Lung (tissue), 17 donors: ENCODE measurements at places on chromosomes 5 and 9. TPM values are rescaled to one million over a fixed set of nuclear protein-coding genes. Genes with fewer than 3 reads are reported as not detected.

- DNase-seq: peak; percentile 39
Measured at GRCh38 chr5:91176288-91177016, 206.7 kb downstream of the ARRDC3 start.

Gene C7
- total RNA-seq: 165 TPM

DNA sequence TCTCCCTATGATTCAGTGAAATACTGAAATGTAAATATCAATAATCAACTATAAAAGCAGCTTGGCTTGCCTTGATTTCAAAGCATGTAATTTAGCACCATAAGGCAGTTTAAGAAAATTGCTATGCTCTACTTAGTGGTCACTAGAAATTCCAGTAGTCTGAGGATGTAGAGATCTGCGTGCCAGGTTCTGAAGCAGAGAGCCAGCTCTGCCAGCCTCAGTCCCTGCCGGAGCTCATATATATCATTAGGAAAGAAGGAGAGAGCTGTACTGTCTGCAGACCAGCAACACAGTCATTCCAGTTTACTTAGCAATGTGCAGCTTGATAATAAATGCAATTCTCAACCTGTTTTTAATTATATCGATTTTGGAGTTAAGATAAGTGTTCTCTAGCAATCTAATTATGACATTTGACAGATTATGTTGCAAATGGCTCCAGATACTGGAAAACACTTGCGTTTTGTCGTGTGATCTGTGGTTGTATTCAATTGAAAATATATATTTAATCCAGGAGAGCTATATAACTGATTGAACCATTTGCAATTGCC lies 540.5 kb downstream of the CTNND2 start:
- DNase-seq: no peak

Gene BDP1
- total RNA-seq: 24.5 TPM

Gene FOXD4L5
- 0.25 TPM for total RNA-seq

GRCh38 chr5:111953351-111954127 lies 196.5 kb upstream of the NREP start:
- no peak for DNase-seq

GRCh38 chr9:78369639-78370219 lies 72.8 kb downstream of the PSAT1 start:
- peak; percentile 87 for DNase-seq

Gene STPG3
- not detected for total RNA-seq

Gene TSLP
- total RNA-seq: 0.60 TPM

GRCh38 chr5:45110399-45110798 lies 301.7 kb downstream of the MRPS30 start:
- DNase-seq: no peak

Gene CDH9
- total RNA-seq: not detected

- no peak for DNase-seq
Measured at GRCh38 chr9:124303762-124304161, 46.0 kb downstream of the NEK6 start.

DNA sequence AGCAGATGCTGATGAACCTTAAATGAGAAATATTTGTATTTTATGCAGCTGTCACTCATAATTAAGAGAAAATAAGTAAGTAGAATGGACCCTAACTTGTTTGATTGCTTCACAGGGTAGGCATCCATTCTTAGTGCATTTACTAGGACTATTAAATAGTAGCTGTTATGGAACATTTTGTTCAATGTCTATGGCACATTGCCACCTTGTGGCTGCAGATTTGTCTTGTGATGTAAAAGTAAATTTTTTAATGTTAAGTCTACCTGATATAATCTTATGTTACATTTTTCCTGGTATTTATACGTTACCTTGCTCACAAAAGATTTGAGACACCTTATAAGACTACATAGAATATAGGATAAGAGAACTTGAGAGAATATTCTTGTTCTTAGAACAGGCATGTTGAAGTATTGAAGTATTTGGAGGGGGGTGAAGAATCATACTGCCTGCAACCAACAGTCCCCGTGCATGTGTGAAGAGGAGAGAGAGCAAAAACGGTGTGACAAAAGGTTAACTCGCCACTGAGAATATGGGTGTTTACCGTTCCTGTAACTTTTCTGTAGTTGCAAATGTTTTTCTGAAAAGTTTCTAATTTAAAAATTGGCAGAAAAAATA lies 161.1 kb downstream of the MAST4 start:
- DNase-seq: peak; percentile 87

- no peak for DNase-seq
Measured at GRCh38 chr5:135951807-135952206, 3.0 kb downstream of the LECT2 start.

Gene DMRT1
- not detected for total RNA-seq

DNA sequence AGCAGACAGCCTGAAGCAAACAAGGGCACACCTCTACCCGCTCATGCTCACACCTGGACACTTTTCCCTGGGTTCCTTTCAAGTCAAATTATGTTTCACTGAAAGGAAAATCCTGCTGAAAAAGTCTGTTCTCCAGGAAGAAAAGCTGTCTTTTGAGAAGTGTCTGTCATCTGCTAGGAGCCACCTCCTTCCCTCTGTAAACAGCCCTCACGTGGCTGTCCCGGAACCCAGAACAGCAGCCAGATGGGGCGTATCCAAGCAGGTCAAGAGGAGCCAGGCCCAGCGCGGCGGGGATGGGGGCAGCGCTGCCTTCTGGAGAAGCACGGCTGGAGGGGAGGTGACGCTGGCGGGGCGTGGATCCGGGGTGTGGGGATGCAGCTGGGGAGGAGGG lies at the start of gene PNPLA7:
TSS of gene PNPLA7 (minus strand) at position 172 of the 391 bp plus-strand sequence. CDS start 205 bp downstream, outside the sequence.
- DNase-seq: peak; percentile 89

DNA sequence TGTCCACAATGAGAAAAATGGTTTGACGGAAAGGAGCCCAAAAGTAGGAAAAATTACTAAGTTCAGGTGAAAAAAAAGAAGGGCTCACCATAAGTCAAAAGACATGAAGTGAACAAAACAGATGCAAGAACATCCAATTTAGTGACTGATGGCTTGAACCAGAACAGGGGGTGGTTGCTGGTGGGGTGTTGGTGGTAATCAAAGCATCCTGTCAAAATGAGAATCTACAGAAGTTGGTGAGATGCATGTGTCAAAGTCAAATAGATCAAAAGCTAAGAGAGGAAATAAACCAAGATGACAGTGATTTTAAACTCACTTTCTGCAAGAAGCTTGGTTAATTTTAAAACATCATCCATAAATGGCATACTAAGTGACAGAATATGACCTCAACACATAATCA lies 117.4 kb downstream of the MLLT3 start:
- DNase-seq: no peak

DNA sequence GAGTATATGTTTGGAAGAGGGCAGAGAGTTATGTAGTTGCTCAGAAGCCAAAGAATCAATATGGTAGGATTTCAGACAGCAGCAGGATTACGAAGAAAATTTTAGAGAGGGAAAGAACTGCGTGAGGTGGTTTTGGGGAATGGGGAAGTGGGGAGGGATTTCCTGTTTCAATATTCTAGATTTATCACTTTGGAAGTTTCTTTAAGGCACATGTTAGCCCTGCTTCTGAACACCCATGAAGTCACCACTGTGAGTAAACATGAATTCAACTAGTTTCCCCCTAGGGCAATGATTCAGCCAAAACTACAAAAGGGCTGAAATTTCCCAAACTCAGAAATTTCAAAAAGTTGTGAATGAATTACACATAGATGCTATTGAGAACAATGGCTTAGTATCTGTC lies 132.2 kb downstream of the EBF1 start:
- DNase-seq: no peak

DNA sequence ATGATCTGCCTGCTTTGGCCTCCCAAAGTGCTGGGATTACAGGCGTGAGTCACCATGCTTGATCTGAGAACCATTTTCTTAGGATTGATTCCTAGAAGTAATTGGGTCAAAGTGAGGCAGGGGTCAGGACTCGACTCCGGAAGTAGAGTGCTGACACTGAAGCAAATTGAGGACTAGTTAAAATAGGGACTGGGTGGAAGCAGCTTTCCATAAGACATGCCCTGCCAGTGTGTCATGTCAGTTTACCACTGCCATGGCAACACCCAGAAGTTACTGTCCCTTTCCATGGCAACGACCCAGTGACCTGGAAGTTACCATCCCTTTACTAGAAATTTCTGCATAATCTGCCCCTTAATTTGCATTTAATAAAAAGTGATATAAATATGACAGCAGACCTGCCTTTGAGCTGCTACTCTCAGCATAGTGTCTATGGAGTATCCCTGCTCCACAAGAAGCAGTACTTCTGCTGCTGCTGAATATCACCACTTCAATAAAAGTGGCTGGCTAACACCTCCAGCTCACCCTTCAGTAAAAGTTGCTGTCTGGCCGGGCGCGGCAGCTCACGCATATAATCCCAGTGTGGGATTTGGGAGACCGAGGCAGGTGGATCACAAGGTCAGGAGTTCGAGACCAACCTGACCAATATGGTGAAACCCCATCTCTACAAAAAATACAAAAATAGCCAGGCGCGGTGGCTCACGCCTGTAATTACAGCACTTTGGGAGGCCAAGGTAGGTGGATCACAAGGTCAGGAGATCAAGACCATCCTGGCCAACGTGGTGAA lies 47.8 kb upstream of the JADE2 start:
- no peak for DNase-seq

DNA sequence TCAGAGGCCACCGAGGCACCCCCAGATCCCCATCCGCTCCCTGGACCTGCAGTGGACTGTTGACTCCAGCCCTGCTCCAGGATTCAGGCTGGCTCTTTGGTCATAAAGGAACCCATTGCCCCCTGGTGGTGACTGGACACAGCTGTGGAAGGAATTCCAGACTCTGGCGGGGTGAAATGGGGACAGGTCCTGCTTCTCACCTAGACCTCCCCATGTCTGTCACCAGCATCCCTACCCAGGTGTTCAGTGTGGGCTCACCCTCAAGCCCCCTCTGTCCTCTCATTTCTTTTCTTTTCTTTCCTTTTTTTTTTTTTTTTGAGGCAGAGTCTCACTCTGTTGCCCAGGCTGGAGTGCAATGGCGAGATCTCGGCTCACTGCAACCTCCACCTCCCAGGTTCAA lies 25.5 kb upstream of the STXBP1 start:
- DNase-seq: peak; percentile 87

Gene PDGFRB
- total RNA-seq: 110 TPM

Gene ACTBL2
- total RNA-seq: not detected

DNA sequence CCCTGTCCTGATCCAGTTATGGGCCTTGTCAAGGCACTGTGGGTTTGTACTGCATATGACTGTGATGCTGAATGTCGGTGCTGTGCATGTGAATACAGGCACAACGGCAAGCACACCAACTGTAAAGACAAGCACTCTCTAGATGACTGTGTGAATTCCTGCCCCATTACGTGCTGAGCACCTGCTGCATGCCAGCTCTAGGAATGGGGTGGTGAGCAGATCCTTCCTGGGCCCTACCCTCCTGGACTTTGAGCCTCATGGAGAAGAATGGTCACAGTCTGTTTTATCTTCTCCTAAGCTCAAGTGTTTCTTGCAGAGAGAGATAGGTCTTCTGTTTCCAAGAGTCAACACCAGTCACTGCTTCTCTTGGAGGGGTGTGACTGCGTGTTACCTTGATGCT lies 56.0 kb upstream of the RARS1 start:
- no peak for DNase-seq

Gene IL33
- total RNA-seq: 154 TPM

DNA sequence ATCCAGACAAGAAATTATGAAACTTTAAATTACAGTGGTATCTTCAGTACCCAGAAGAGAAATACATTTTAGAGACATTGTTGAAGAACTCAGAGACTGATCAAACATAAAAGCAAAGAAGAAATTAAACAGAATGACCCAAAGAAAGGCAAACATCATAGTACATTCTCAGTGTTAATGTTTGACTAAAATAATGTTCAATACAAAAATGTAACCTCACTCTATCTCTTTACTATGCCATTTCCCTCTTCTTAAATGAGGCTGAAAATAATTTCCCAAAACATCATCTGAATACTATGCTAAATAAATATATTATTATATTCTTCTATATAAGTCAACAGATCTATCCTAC lies 22.8 kb downstream of the TMEM161B start:
- no peak for DNase-seq

DNA sequence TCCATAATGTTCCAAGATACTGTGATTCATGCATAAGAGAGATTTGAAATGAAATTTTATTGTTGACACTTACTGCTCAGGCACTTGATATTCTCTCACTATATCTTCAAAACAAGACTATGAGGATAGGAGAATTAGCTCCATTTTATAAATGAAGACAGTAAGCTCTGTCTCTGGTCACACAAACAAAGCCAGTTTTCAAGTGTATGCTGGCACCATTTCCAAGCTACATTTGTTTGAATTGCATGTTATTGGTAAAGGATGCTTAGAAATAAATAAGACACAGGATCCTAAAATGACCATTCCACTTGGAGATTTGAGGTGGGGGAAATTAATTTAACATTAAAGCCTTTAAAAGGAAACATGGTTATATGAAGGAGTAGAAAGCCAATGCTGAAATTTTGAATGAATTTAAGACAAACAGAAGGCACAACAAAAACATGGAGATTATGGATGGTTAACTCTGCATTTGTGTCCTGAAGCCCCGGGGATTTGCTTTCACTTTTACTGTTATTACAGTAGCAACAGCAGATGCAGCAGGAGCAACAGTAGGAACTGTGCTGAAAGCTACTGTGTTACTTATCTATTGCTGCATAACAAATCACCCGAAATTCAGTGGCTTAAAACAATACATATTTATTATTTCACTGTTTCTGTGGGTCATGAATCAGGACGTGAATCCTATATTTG lies 79.7 kb upstream of the ASTN2 start:
- peak; percentile 25 for DNase-seq

GRCh38 chr9:133508046-133508445 lies 16.7 kb downstream of the MYMK start:
- no peak for DNase-seq

Gene CCNH
- total RNA-seq: 49.6 TPM

GRCh38 chr5:86964889-86965288 lies 302.8 kb upstream of the RASA1 start:
- DNase-seq: no peak

GRCh38 chr5:131242728-131243255 lies 21.1 kb upstream of the CDC42SE2 start:
- DNase-seq: no peak

DNA sequence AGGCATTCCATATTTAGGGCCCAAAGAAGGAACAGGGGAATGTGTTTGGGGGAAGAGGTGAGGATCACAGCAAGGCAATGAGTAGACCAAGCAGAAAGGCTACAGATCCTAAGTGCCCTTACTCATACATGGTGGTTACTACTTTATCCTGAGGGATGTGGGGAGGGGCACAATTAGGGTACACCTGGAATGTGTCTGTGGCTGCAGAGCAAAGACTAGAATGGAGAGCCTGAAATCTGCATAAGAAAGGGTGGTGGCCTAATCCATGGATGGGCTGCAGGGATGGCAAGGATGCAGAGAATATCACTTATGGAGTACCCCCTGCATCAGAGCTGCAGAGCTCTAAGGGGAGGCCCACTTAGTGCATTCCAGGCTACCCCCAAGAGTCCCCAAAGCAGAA lies 352.6 kb upstream of the TRPC7 start:
- DNase-seq: no peak

DNA sequence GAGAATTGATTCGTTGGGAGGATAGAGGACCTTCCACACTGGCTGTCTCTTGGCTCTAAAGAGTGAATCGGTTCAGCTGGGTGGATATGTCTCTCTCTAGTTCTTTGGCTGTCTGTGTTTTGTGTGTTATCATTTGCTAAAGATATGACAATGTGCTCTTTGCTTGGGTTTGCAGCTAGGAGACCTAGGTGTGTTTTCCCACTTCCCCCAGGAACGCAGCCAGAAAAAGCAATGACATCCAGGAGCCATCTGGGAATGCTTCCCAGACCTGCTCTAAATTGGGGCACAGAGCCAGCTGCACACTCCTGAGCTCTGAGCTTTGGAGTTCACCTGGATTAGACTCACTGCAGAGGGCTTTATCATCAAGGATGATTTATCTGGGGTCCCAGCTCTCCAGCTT lies 12.8 kb upstream of the PDZD2 start:
- DNase-seq: no peak

Gene AJM1
- 4.3 TPM for total RNA-seq

GRCh38 chr9:127841087-127841835 lies 13.2 kb downstream of the ENG start:
- no peak for DNase-seq
